AG09309 (cell line): ENCODE measurements at places on chromosomes 2 and 18.

DNA sequence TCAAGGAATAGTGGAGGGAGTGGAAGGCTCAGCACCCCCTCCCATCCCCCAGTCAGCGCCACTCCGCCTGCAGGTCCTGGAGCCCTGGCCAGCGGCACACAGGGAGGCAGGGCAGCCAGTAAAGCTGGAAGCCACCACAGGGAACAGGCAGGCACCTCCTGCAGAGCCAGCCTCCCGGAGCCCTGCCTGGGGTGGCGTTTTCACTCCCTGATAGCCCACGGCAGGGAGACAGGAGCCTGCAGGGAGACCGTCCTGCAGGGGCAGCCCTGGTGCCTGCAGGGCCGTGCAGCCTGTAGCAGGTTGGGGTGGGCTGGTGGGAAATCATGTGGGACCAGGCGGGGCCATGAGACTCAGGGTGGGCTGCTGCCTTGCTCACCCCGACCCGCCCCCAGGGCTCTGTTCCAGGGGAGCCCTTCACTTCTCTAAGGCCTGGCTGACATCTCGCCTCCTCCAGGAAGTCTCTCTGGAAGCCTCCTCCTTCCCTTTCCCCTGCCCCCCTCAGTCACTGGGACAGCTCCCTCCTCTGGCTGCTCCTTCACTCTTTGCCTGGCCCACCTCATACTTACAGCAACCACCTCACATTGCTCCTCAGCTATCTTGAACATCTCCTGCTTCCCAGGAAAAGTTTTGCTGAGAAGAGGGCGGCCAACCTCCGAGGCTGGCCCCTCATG lies 221.0 kb downstream of the GLI2 start:
- no peak for DNase-seq

DNA sequence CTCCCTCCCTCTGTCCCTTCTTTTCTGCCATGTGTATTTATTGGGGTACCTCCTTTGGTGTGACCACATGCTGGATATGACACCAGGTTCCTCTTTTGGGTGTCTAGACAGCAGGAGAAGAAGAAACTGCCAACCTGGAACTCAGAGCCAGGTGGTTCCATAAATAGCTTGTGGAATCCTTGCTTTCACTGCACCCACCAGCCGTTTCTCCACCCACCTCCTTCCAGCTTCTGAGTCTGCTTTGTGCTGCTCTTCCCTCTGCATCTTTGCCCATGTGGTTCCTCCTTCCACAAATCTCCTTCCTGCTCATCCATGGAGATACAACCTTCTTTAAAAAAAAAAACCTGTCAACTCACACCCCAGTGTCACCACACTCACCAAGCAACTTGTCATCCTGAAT lies 80.2 kb upstream of the SKOR2 start:
- DNase-seq = no peak

DNA sequence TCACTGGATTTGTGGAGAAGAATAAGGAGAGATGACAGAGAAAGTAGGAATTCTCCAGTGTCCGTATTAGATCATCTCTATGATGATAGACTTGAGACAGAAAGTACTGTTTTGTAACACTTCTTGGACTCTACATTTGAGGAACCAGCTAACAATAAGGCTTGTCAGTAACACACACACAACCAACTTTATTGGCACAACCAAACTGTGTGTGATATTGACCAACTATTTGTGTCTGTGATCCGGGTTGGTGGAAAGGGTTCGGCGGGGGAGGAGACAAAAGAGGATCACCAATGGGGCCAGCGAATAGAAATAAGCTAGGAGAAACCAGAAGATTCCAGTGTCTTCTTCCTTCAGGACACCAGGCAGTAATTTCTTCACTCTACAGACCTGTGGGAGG lies 79.8 kb downstream of the MARCHF4 start:
- no peak for DNase-seq

- DNase-seq = peak; percentile 85
Observed at GRCh38 chr2:189022492-189022891, 48.3 kb downstream of the COL3A1 start.

DNA sequence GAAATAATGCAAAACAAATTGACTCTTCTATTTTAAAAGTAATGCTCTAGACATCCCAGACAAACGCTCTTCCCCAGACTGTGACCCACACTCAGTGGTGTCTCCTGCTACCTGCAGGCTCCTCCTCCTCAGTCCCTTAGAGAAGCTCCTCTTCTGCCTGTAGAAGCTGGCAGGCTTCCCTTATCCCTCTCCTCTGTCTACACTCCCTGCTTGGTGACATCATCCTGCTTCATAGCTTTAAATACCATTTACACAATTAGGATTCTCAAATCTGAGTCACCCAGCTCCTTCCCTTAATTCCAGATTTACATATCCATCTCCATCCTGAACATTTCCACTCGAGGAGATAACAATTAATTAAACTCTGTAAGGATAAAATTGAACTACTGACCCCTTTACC lies 167.9 kb downstream of the FBXO15 start:
- DNase-seq = peak; percentile 41

DNA sequence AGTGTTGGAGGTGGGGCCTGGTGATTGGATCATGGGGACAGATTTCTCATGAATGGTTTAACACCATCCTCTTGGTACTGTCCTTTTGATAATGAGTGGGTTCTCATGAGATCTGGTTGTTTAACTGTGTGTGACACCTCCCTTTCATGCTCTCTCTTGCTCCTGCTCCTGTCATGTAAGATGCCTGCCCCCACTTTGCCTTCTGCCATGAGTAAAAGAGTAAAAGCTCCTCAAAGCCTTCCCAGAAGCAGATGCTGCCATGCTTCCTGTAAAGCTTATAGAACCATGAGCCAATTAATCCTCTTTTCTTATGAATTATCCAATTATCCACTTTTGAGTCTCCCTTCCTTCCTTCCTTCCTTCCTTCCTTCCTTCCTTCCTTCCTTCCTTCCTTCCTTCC lies 317.7 kb downstream of the RDH14 start:
- no peak for DNase-seq

GRCh38 chr2:44897406-44897805 lies 44.1 kb upstream of the SIX3 start:
- DNase-seq = no peak

- DNase-seq = no peak
Observed at GRCh38 chr2:70620020-70620419, 66.4 kb upstream of the TGFA start.

DNA sequence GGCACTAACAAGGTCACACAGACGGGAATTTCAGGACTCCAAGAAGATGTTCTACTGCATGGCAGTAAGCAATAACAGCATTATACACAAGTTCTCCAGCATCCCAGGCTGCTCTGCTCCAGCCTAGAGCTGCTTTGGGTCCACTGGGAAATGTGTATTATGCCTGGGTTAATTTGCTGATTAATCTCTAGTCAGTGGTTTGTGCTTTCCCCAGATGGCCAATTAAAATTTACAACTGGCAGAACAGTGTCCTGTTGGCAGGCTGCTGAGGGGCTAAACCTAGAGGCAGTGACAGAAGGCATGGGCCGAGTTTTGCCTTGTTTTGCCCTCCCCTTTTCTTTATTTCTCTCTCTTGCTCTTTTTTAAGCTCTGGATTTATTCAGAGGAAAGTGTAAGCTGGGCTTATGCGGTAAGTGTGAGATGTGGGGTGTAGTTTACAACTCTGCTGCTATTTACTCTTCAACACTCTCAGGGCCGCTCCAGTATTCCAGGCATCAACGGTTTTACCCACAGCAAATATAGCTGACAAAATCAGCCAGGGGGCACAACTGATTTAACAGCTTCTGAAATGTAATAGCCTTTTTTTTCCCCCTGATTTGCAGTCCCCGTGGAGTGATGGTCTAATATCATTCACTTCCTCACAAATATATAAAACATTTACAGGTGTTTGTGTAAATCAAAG lies 348.0 kb downstream of the GPD2 start:
- DNase-seq = no peak

GRCh38 chr18:2083691-2084090 lies 487.6 kb downstream of the METTL4 start:
- DNase-seq = no peak

DNA sequence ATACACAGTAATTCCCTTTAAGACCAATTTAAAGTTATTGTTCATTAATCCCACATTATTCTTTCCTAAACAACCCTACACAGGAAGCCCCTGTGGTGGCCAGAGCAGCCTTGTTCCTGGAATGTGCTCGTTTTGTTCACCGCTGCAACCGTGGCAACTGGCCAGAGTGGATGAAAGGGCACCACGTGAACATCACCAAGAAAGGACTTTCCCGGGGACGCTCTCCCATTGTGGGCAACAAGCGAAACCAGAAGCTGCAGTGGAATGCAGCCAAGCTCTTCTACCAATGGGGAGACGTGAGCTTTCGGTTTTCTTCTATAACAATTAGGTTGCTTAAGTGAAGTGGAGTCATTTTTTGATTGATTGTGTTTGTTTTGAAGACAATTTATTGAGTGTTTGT lies 101.0 kb downstream of the UNC80 start:
- DNase-seq = no peak

DNA sequence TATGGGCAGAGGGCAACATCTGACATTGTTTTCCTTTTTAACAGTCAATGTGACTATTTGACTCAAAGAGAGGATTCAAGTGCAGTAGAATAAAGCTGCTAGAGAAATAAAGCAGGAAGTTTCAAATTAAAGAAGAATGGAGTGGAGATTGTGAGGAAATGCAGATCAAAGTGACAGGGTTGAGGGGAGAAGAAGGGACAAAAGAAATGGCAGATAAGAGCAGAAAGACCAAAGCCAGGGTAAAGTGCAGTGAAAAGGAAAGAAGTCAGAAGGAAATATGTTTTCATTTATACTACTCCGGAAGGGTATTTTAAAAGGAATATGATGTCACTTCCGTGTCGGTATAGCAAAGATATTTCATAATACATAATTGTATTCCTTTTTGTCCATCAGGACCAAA lies 297.5 kb upstream of the CRIM1 start:
- no peak for DNase-seq

DNA sequence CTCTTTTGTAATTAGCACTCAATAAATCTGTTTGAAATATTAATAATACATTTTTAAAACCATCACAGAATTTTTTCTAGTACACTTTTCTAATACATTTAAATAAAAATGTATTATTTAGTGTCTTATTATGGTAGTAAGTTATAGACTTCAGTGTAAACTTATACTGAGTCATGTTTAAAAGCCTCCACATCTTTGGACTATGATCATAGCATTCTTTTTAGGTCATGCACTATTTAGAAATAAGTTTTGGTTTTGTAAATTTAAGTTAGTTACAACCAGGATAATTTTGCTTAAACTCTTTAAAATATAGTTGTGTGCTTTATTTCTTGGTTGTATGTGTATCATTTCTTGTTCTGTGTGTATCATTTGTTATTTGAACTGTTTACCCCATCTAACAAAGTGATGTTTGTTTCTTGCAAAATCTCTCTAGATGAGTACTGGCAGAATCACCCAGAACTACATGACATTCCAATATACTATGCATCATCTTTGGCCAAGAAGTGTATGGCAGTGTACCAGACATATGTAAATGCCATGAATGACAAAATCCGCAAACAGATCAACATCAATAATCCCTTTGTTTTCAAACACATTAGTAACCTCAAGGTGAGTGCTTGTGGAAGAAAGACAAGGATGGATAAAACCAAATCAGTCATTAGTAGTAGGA lies 16.7 kb downstream of the CPSF3 start:
- no peak for DNase-seq

DNA sequence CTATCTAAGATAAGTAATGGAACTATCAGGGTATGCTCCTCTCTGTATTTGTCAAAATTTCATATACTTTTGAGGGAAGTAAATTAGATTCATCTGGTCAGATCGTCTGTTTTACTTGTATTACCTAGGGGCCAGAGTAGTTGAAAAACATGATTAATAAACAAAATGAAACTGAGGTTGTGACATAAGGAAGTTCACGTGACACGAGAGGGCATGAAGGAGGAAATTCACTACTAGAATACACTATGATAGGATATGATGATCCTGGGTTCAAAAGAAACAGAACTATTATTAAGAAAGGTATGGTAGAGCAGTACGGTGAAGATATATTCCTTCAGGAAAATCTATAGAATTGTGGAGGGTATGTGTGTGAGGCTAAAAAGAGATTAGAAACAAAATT lies 58.4 kb upstream of the SPAG16 start:
- DNase-seq = no peak

DNA sequence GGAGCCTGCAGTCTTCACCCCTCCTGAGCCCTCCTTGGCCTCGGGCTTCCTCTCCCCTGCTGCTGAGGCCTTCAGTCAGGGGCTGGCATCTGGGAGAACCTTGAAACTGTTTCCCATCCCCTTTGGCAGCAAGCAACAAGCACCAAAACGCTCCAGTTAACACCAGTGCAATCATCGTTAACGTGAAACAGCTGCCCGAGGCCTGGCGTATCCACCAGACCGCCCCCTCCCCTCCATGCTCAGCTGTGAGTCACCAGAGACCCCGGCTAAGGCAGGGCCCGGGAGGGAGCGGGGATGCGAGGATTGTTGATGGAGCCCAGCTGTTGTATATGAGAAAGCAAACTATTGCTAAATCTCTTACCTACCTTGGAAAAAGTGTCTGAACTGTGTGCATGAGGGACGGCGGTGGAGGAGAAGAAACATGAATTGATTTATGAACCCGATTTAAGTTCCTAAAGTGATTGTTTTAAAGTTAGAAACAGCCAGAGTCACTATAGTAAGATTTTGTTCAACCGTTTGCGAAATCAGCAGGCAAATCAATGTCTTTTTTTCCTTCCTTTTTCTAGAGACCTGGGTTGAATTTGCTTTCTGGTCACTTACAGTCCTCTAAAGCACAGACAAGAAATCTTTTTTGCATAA lies 5.2 kb downstream of the ZFP36L2 start:
- no peak for DNase-seq

DNA sequence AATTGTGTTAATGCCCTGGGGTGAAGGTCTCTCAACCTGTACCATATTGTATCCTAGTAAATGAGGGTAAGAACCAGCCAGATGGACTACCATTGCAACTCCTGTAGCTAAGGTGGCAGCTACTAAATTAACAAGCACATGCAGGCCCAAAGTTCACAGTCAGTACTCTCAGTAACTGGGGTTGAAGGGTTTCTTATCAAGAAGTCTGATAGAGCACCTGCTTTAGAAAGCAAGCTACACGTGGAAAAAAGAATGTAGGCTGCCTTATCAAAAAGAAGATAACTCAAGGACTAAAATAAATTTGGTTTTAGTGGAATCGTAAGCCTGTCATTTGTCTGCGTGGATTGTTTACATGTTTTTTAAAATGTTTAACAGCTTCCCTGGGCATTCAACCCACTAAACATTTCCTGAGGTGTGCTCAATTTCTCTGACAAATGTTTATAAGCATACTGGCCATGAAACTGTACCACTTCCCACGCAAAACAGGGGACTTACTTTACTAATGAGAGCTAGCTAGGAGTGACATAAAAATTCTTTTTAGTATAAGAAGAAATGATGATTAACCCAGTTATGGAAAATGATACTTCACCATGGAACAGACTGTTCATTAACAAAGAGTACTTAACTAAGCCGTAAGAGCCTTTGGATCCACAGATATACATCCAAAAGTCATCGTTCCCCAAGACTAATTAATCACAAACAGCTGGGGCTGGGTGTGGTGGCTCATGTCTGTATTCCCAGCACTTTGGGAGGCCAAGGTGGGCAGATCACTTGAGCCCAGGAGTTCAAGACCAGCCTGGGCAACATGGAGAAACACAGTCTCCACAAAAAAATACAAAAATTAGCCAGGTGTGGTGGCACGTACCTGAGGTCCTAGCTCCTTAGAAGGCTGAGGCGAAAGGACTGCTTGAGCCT lies 36.5 kb downstream of the LPIN2 start:
- DNase-seq = no peak
